Caudate nucleus (tissue), 63 donors: ENCODE measurements at places on chromosomes 1 and 21.
A peak's percentile ranks its signal among the peaks of the same experiment; 100 is the strongest.

GRCh38 chr21:39006571-39007311, 176.5 kb downstream of the PSMG1 start:
- no peak for DNase-seq

DNA sequence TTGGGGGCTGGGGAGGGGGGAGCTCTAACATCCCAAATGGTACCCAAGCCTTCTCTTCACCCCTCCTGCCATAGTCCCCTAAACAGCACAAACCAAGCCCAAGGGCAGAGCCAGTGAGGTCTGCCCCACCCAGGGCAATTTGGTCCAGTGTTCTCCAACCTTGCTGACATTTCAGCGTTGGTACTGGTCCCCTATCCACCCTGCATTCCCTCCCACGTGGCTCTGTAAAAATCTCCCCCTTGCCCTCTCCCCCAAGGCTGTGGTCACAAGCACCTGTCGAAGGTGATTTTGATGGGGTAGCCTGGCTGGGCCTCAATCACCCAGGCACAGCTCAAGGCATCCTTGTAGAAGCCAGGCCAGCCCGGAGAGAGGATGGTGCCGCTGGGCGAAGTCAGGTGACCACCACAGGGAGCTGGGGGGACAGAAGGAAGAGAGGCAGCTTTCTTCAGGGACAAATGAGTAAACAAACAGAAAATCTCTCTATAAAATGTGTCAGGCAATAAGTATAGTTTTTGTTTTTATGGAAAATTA, 137.5 kb upstream of the HMGB4 start:
- no peak for DNase-seq

- DNase-seq: no peak
These were observed 516.7 kb downstream of the NPHP4 start for GRCh38 chr1:5475572-5475971.

- no peak for DNase-seq
These were observed 47.1 kb downstream of the C8A start for GRCh38 chr1:56901716-56902115.

DNA sequence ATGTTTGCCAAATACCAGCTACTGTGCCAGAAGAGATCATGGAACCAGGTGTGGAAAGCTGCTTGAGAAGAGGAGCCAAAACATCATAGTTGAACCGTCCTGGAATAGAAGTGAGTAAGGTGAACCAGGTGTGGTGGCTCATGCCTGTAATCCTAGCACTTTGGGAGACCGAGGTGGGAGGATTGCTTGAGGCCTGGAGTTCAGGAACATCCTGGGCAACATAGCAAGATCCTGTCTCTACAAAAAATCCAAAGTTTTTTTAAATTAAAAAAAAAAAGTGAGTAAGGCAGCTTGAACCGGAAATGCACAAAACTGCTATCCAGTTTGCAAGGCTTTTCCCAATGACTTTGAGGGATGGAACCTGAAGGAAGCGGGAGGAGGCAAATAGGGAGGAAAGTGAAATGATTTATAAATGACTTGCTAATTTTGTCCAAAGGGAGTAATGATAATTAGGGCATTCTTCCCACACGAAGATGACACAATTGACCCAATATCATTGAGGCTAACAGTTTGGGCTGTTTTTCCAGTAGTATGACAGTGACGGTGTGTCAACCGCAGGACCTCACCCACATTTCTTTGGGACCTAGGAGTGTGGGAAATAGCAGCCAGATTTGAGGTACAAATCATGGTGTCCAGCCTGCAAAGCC, 1.5 kb upstream of the CNN3 start:
- DNase-seq: no peak

DNA sequence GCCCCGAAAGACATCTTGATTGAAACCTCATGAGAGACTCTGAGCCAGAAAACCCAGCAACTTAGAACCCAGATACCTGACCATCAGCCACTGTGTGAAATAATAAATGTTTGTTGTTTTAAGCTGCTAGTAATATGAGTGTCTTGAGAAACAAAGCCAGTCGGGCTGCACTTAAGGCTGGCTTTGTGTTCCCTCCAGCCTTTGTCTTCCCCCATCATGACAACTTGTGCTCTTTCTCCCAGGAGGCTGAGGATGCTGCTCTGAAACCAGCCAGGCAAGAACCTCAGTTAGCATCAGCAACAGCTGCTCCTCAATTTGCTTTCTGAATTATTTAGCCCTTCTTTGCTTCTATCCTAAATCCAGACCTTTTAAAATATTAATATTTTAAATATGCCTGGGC, 78.2 kb downstream of the SLC16A1 start:
- DNase-seq: no peak

DNA sequence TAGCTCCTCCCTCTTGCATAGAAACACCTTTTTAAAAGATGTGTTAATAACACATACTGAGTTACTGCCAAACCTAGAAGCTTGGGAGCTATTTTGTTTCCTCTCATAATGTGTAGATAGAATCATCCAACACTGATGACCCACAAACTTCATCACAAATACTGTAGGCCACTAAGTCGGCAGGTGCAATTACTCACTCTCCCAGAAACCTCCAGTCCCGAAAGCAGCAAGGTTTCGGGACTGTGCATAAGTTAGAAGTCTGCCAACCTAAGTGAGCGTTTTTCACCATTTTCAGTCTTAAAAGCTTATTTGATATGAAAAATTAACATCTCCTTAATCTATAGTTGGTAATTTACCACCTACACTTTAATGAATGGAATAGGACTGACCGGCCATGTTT, 32.0 kb downstream of the C1orf198 start:
- no peak for DNase-seq

GRCh38 chr1:110502402-110503151, 16.4 kb downstream of the KCNA10 start:
- DNase-seq: no peak

DNA sequence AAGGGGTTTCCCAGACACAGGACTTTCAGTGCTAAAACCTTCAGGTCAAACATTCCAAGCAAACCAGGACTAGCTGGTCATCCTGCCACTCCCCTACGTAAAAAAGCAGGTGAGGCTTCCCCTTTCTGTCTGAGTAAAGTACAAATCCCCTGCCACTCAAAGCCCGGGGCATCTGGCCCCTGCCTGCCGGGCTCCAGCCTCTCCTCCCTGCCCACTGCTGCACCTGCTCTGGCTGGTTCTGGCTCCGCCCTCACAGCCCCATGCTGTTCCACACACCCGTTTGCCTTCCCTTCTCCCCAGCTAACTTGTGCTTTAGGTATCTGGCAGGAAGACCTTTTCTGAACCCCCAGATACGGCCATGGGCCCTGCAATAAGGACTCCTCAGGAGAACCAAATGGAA, 23.3 kb upstream of the S100A7 start:
- DNase-seq: no peak

GRCh38 chr1:55284856-55285255, 69.7 kb upstream of the USP24 start:
- DNase-seq: peak; percentile 23

GRCh38 chr1:21594935-21595897, 73.9 kb downstream of the RAP1GAP start:
- no peak for DNase-seq

GRCh38 chr1:153536671-153537375, 1.0 kb upstream of the S100A6 start:
- no peak for DNase-seq

GRCh38 chr1:56904663-56905397, 50.2 kb downstream of the C8A start:
- DNase-seq: no peak

- DNase-seq: no peak
These were observed 35.1 kb upstream of the EYA3 start for GRCh38 chr1:28123461-28123961.

DNA sequence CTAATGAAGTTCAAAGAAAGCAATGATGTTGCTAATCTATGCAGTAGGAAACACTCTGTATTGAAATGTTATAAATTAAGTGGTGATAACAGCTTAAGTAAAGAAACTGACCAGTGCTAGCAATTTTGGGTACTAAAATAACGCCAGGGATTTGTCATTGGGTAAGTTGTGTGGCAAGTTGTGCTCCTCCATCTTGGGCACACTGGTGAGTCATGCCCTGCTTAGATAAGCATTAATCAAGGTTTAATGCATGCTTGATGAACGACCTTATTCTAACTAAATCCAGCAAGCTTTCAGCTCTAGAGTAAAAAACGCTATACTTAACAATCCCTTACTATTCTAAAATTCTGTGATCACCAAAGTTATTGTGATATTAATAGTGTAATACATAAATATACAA, 25.2 kb downstream of the VAMP4 start:
- no peak for DNase-seq

DNA sequence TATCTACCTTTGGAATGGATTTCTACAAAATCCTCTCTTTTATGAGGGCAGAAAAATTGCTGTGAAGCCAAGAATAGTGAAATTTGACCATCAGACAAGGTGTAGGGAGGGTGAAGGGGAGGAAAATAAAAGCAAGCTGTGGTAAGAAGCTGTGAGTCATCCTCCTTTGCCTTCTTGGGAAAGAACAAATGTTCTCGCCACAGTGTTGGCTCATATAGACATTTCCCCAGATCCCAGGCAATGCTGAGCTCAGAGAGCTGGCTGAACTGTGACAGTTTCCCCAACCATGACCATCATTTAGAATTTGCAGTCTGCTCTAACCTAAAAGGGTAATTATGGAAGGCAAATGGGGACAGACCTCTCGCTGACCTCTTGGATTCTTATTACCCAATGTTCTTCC, 235.4 kb downstream of the PBX1 start:
- no peak for DNase-seq

- DNase-seq: no peak
These were observed 518 bp downstream of the PLOD1 start for GRCh38 chr1:11935057-11935412.

- DNase-seq: no peak
These were observed at the start of gene CD1E for GRCh38 chr1:158353303-158354075. TSS of gene CD1E (plus strand) at chr1:158353894. CDS start at chr1:158353989, 95 bp downstream.

DNA sequence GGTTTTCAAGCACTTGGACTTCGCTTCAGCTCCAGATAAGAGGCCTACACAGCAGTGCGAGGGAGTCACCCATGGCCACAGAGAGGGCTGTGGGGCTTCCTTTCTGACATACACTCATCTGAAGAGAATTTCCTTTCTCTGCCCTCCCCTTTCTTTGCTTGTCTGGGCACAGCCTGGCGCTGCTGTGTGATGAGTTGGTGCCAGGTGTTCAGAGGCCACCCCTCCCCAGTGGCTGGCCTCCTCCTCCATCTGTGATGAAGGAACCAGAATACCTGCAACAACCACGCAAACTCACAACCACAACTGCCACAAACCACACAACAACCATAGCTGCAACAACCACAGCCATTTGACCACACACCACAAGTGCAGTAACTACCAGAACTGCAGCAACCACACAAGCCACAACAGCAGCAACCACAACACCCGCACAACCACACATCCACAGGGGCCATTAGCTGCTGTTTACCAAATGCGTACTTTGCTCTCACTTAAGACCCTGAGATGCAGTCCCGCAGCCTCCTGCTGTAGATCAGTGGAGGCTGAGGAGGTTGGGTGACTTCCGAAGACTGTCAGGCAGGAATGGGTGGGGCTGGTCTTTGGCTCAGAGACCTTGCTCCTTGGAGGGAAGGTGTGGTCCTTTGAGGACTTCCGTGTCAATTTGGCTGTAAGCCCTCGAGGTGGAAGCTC, 71.1 kb downstream of the IER5 start:
- no peak for DNase-seq
